ENCODE measurements at places on chromosomes 13 and 19.

DNA sequence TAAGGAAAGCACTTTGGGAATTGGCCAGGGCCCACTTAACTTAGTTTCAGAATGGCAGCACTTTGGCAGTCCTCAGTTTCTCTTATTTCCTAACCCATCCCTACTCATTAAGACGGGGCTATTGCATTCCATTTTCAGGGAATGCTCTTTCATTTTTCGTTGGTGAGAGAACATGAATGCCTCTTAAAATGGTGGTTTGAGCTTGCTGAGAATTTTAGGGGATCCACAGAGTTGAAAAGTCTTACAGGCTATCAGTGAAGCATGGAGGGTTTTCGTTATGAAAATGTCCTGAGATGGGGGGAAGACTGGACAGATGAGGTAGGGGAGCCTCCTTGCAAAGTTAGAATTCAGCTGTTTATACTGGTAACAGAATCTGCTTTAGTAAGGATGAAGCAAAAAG is 71.4 kb downstream of the LRCH1 start:
- no peak for DNase-seq

- DNase-seq, result no peak
These were observed 40.0 kb downstream of the RASA3 start for GRCh38 chr13:114092468-114092867.

- DNase-seq, result no peak
These were observed 100.2 kb upstream of the MBNL2 start for GRCh38 chr13:97121894-97122293.

DNA sequence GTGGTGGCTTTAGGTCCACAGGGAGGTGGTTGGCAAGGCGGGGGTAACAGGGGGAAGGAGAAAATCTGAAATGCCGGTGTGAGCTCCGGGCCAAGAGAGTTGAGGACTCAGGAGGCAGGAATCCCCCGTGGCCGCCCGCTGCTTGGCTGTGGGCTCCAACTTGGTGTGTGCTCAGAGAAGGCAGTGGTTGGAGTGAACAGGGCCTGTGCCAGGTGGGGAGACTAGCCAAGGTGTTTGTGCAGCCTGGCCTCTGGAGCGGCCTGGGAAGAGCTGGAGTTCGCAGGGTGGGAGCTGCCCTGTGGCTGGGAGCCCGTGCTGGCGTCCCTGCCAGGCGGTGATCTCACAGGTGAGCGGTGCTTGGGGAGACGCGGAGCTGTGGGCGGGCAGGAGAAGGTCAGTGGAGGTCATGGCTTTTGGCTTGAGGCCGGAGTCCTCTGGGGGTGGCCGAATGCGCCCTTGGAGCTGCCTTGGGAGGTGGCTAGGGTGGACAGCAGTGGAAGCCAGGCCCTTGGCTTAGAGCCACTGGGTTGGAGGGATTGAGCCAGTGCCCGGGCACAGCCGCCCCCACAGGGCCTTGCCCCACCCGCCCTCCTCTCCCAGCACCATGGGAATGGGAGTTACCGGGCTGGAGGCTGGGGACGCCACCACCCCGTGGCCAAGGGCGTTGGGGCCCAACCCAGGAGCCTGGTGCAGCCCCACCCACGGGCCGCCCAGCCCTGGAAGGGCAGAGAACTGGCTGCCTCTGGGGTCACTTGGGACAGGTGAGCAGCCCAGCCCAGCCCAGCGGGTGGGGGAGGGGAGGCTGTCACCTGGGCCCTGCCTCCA is 7.1 kb upstream of the CIRBP start:
- DNase-seq, result no peak

GRCh38 chr13:24232474-24232873 is 72.0 kb downstream of the SPATA13 start:
- no peak for DNase-seq

GRCh38 chr13:36067746-36068381 is 63.3 kb downstream of the DCLK1 start:
- DNase-seq, result no peak

All from stimulated activated CD8-positive, alpha-beta memory T cell treated with anti-CD3 and anti-CD28 coated beads, Interleukin-4, amount 100 ng/mL, for 1 hour (primary cell).